Right kidney (tissue), 9 donors: ENCODE measurements at places on chromosomes 3 and 15.

DNA sequence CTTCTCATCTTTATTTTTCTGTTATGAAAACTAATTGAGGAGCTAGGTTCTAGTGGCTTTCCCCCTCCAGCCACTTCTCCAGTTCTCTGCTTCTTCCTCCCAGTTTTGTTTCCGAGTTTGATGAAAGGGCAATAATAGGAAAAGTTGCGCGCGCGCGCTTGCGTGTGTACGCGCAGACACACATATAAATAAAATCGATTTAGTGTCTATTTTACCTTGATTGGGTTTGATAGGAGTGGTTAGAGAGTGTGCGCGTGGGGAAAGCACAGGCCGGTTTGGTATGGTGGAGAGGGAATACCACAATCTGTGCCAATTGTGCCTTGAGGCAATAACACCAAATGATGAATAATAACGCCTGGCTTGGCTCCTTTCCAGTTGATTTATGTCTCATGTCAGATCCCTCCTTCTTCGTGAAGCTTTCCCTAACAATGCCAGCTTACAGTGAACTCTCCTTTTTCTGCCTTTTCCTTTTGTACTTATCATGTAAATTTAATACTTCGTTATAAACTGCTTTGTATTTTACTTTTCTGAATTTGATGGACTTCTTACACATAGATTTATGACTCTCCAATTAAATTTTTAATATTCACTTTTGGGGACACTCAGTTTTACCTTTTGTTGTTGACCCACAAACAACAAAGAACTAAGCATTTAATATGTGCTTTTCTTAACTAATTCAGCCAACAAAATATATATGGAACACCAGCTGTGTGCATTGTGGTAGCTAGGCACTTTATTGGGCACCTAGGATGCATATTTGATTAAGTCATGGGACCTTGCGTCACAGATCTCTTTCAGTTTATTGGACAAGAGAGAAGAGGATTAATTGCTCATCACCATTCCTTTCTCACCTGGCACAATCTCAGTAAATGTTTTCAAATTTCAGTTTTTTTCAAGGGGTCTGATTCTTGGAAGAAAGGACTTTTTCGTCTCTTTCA is 1.7 kb downstream of the TIPARP start:
- no peak for DNase-seq

DNA sequence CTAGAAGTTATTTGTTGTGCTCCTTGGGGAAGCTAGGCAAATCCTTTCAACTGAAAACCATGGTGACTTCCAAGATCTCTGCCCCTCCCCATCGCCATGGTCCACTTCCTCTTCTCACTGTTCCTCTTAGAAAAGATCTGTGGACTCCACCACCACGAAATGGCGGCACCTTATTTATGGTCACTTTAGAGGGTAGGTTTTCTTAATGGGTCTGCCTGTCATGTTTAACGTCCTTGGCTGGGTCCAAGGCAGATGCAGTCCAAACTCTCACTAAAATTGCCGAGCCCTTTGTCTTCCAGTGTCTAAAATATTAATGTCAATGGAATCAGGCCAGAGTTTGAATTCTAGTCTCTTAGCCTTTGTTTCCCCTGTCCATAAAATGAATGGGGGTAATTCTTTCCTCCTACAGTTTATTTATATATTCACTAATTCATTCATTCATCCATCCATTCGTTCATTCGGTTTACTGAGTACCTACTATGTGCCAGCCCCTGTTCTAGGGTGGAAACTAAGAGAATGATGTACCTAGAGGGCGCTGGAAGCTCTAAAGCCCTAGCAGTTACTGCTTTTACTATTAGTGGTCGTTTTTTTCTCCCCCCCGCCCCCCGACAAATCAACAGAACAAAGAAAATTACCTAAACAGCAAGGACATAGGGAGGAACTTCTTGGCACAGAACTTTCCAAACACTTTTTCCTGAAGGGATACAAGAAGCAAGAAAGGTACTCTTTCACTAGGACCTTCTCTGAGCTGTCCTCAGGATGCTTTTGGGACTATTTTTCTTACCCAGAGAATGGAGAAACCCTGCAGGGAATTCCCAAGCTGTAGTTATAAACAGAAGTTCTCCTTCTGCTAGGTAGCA is 657 bp downstream of the PATL2 start:
- DNase-seq: no peak

DNA sequence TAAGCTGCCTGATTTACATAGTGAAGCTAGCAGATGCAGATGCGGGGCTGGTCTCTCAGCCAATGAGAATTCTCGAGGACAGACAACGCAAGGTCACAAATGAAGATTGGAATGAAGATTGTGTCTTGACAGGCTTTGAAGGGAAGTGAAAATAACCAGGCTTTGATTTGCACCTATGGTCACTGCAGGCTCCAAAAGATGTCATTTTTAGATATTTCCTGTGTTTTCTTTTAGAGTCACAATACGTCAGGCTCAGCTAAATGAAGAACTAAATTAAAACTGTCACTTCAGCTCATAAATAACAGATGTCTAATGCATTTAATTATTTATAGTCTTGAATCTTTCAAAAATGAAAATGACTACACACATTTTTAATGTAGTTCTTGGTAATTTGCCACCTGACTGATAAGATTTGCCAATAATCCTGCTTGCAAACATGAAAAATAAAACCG is 99.5 kb downstream of the SQOR start:
- DNase-seq: no peak

- DNase-seq: no peak
These were observed 405.1 kb downstream of the TUSC7 start for GRCh38 chr3:117114517-117115265.

DNA sequence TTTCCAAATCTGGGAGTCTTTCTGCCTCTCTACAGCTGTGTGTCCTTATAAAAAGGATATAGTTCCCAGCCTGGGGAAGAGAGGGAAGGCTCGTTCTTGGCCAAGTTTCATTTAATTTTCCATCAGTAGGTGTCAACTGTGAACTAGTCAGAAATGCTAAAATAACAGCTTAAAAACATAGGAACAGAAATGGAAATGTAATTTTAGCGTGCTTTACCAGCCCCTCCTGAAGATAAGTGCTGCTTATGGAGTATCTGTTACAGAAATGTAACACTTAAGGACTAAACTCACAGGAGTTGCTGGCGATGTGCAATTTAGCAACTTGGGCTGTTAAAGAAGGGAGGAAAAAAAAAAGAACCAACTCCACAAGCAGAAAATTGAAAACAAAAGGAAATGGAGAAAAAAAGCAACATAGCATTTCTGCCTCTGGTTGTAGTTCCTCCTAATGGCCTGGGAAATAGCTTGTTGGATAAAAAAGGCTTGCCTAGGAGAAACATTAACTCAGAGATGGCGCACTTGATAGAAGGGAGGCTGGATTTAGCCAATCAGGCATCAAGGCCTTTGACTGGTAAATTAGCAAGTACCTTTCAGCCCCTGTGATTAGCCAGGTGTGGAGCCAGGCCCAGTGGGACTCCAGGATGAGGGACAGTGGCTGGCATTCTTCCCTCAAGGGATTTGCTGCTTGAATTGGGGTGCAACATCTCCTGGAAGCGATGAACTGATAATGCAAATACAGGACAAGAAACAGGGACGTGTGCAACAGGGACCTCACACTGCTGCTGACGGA is 84.3 kb downstream of the RPLP1 start:
- peak; percentile 73 for DNase-seq

DNA sequence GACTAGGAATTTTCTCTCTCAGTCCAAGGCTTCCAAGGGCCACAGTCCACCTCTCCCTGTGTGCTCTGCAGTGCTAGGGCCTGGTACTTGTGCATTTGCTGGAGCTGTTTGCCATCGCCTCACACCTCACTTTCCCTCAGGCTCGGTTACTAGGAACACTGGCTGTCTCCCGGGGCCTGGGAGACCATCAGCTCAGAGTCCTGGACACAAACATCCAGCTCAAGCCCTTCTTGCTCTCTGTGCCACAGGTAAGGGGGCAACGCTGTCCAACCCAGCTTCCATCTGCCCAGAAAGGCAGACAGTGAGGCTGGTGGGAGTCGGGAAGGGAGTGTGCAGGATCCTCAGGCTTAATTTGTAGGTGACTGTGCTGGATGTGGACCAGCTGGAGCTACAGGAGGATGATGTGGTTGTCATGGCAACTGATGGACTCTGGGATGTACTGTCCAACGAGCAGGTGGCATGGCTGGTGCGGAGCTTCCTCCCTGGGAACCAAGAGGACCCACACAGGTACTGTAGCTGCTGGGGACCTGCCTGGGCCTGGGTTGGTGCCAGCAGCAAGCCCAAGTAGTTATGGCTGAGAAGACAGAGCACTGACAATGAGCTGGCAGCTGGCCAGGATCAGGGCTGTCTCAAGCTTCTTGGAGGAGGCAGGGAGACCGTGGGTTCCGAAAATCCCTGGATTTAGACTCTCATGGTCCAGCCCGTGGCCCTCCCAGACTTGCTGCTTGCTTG is 3.4 kb downstream of the PPM1M start:
- DNase-seq: peak; percentile 5
